HT1080 (cell line): ENCODE measurements at places on chromosomes 1 and 21. TPM values are rescaled to one million over a fixed set of nuclear protein-coding genes. Genes with fewer than 3 reads are reported as not detected.
A peak's percentile ranks its signal among the peaks of the same experiment; 100 is the strongest.

RPS6KA1 gene
- 30.2 and 35.1 TPM in 2 replicates for total RNA-seq

- peak; percentile 79 for DNase-seq
These were observed 96.6 kb downstream of the ZFYVE9 start for GRCh38 chr1:52238474-52238873.

- DNase-seq, result peak; percentile 16
These were observed 237.1 kb downstream of the SLC45A1 start for GRCh38 chr1:8554956-8555534.

GRCh38 chr1:202129453-202130296, 7.0 kb downstream of the GPR37L1 start:
- DNase-seq, result no peak

GRCh38 chr1:109527846-109528695, 11.6 kb upstream of the GPR61 start:
- no peak for DNase-seq

DNA sequence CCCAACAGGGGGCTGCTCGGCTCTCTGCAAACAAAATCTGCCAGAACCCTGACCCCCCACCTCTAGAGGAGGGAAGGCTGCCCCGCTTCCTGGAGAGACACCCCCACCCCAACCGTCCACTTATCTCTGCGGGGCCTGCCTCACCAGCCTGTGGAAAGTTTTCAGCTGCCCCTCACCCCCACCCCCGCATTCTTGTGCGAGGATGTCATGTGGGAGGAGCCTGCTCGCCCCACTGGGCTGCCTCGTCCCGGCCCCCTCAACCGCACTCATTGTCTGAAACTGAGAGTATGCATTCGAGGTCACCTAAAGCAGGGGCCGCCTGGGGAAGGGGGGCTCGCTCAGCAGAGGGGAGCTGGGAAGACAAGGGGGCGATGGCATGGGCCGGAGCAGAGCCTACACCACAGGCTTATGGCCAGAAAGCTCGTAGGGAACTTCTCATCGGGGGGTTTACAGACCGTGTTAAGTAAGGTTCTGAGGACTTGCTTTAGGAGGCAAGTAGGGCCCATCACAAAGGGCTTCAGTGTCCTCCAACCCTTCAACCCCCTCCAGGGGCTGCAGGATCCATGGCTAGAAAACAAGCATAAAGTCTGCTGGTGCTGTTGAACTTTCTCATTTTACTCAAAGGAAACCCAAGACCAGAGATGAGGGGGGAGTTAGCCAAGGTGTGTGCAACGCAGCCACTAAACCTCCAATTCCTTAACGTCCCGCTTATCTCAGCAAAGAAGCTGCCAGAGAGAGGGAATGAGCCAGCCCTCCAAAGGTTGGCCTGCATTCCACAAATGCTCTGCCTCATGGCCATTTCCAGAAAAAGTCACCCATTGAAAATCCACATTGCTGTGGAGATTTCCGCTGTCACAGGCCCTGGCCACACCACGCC, 9.4 kb downstream of the EPHA2 start:
- DNase-seq, result peak; percentile 94

DNA sequence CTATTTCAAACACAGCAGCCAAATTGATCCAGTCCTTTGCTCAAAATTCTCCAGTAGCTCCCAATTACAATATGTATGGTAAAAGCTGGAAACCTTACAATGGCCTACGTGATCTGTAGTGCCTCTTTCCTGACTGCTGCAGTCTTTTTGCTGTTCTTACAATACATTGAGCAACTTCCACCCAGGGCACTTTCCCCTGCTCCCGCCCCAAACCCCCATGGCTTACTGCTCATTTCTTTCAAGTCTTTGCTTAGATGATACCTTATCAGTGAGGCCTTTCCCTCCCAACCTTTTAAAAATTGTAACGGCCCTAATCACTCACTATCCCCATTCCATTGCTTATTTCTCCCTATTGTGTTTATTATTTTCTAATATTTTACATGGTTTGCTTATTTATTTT, 43.9 kb upstream of the APOBEC4 start:
- no peak for DNase-seq

DNA sequence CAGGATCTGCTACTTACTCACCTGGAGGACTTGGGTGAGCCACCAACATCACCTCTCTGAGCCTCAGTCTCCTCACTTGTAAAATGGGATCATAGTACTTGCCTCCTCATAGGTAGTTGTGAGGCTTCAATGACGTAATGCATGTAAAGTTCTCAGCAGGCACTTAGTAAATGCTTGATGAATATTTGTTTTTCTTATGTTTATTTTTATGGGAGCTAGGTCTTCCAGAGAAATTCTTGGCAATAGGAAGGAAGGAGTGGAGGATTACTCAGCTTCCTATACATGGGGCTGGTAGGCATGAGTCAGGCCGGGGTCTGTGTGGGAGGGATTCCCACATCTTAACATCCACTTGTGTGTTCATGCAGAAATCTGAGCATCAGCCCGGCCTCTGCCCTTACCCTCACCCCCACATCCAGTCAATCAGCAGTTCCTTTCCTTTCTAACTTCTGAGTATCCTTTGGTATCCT, 95.4 kb upstream of the USP24 start:
- DNase-seq, result peak; percentile 100

- DNase-seq, result no peak
These were observed at the start of gene ITGB2 for GRCh38 chr21:44920694-44921604. TSS of gene ITGB2 (minus strand) at chr21:44920899. CDS start at chr21:44910782, 10,117 bp downstream.

DNA sequence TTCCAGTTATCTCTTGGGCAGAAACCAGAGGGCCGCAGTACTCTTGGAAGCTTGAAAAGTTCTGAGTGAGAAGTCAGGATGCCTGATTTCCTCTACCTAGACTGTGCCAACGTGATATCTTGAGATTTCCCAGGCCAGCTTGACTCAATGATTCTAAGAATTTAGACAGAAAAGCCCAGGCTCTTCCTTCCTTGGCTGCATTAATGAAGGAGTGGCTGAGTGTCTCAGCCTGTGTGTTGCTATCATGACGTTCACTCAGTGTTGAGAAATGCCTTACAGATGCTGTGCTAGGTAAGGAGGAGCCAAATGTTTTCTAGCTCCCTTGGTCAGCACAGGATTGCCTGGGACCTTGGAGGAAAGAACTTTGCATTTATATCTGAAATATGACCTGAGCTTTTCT, 454.1 kb upstream of the USP24 start:
- no peak for DNase-seq
